ENCODE measurements at places on chromosomes 2 and 18.

GRCh38 chr2:183729380-183729779 lies 605.1 kb downstream of the NUP35 start:
- DNase-seq: no peak

DNA sequence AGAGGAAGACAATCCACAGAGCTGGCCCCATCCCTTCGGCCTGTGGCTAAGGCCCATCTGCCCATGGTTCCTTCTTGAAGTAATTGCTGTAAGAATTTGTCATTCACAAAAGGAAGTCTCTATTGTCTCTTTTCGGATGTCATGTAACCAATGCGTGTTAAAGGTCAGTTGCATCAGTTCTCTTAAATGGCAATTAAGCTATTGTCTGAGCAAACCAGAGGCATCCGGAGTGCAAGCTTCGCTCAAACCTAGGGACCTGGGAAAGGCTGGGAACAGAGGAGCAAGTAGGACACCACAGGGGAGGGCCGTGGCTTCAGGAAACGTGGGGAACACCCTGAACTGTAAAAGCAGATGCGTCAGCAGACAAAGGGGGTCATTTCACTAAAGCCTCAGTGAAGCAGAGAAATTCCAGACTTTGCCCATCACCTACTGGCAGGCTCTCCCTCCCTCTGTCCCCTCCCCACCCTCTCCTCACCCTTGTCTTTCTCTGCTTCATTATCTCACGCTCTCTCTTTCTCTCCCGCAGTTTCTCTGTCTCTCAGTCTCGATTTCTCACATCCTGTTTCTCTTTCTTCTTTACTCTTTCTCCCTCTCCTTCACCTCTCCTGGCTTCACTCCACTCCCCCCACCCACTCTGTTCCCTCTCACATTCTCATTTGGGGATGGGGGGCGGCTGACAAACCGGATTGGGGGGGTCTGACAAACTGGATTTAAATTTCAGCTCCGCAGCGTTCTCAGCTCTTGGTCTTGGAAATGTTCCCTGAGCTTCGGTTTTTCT lies 204.6 kb upstream of the TNP1 start:
- peak; percentile 60 for DNase-seq

GRCh38 chr2:68709421-68709911 lies 25.1 kb upstream of the ARHGAP25 start:
- DNase-seq: peak; percentile 15

GRCh38 chr2:94984964-94985575 lies 40.4 kb upstream of the MAL start:
- no peak for DNase-seq

DNA sequence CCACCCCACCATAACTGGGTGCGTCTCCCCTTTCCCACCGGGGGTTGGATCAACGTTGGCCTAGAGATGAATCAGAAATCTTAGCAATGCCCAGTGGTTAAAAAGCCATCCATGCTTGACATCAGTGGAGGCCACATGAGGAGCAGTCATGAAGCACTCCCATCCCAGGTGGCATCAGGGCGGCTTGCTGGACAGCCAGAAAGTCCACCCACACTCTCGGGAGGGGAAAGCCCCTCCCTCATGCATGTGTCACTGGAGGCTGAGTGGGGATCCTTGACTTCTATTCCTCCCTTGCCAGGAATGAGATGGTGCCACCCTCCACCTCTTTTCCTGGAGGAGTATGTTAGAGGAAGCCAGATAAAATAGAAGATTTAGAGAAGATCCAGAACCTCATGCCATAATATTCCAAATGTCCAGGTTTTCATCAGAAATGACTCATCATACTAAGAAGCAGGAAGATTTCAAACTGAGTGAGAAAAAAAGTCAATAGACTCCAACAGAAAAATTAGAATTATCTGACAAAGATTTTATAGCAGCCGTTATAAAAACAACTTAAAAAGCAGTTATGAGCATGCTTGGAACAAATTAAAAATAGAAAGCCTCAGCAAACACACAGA lies 507.1 kb upstream of the ID2 start:
- DNase-seq: no peak

DNA sequence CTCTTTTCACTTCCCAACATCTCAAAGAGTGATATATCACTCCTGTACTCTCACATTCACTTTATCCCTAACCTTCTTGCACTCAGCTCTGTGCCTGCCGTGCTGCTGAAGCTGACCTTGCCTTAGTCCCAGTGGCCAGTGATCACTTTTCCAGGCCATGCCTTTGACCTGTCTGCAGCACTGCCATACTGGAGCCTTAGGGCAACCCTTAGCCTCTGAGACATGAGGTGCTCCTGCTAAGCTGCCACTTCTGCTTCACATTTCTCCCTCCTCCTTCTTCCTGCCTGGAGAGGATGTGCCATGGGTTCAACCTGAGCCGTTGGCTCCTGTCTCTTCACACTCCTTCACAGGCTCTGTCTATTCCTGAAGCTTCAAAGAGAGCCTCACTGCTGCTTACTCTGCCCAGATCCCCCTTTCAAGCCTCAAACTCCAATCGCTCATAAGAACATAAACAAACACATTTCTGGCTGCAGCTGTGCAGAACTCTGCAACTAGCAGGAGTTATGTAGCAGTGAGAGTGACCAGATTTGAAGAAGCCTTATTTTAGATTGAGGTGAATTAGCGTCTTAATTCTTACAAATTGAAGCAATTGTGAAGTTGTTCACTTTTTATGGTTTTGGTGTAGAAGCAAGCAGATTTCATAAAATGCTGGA lies 716.2 kb upstream of the FANCL start:
- no peak for DNase-seq

- DNase-seq: no peak
These were observed 3.1 kb downstream of the GCG start for GRCh38 chr2:162148956-162149355.

GRCh38 chr2:111118981-111119821 lies 1.5 kb upstream of the BCL2L11 start:
- DNase-seq: peak; percentile 51

- peak; percentile 68 for DNase-seq
These were observed at the start of gene APCDD1 for GRCh38 chr18:10453806-10454680. Gene APCDD1 (plus strand): TSS chr18:10454635. CDS start chr18:10454982, 347 bp downstream.

DNA sequence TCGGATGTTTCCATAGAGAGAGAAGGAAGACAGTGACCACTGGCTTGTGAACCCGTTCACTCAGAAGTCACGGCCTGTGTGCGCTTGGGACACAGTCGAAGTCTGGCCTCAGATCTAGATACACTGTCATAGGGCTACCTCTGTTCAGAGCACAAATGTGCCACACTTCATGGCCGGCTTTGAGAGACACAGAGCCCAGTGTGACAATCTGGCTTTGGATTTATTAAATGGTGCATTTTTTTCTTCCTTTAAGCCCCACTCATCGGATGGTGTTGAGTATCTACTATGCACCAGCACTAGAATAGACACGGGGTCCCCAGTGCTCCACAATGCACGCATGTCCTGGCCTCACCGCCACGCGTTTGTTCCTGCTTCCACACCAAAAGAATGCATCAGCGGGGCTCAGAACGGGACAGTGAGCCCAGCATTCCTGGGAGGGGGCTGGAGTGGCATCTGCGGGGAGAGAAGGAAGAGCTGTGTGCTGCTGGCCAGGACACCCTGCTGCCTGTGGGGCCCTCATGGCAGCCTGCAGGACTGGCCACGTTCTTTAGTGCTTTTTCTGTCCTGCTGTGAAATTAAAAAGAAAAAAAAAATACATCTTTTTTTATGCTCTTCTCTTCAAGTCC lies 738.9 kb upstream of the SALL3 start:
- DNase-seq: no peak

- no peak for DNase-seq
These were observed 90.5 kb downstream of the NXPH2 start for GRCh38 chr2:138689705-138690104.

DNA sequence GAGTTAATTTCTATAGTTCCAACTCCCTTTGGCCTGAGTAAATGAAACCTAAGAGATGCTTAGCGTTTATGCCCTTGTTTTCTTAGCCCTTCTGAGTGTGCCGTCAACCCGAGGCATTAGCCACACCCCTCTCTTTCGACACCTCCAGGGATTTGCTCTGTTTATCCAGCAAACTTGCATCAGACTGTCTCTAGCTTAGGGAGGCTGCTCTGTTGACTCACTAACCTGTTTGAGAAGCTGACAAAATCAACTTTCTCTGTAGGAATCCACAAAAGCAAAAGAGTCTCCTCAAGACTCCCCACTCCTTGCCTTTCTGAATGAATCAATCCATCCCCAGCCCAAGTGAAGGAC lies 317.6 kb downstream of the TNS1 start:
- no peak for DNase-seq

DNA sequence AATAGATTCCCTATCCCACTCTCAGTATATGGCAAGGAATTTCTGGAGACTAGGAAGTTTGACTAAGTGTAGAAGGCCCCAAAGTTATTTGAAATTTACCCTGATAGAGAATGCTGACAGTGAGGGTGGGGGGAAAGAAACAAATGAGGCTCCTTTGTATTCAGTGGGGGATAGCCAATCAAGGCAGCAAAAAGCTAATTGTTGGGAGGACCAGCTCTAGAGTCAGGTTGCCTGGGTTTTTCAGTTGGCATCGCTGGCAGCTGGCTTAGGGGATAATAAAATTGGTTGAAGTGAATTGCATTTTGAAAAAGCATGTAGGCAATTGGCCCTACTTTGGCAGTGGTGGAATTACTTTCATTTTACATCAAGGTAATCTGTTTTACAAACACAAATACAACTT lies 79.4 kb upstream of the STAM2 start:
- DNase-seq: no peak

- DNase-seq: no peak
These were observed 9.8 kb upstream of the MREG start for GRCh38 chr2:216023055-216023648.

GRCh38 chr2:47815764-47816163 lies 32.8 kb downstream of the MSH6 start:
- DNase-seq: no peak

GRCh38 chr2:71671203-71671854 lies 218.0 kb downstream of the DYSF start:
- DNase-seq: no peak

- DNase-seq: no peak
These were observed 826.6 kb upstream of the POU3F3 start for GRCh38 chr2:104027321-104027720.

DNA sequence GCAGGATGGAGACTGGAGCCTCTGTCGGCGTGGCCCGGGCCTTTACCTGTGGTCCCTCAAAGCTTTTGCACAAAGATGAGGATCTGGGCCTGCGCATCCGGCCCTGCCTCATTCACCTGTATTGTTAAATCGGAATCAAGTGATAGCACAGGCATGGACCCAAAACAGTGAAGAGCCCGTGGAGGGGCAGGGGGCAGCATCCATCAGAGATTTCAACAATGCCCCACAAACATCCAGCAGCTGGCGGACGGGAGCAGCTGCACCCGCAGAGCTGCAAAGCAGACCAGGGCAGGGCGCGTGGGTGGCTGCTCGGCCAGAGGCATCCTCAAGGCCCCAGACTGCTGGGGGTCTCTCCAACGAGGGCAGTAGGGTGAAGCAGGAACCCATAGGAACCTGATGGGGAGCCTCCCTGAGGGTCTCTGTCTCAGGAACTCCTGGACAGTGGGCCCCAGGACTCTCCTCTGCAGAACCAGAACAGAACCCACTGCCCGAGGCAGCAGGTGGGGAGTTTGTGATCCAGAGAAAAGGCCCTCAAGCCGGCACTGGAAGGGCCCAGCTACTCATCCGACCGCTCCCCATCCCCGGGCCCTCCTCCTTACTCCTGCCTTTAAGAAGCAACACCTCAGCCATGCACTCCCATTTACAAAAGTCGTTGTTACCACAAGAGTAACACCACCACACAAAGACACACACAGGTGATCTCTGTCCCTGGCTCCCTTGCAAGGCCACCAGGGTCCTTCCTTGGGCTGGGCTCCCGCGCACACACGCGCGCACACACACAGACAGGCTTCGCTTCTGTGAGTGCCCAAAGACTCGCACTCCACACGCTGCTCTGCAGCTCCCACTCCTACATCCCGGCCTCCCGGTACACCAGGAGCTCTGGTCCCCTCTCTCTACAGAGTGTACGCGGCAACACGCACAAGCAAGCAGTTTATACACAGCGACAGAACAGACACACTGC lies 28.8 kb downstream of the HDAC4 start:
- DNase-seq: no peak

- DNase-seq: no peak
These were observed 867 bp downstream of the SF3B6 start for GRCh38 chr2:24075259-24075658.

DNA sequence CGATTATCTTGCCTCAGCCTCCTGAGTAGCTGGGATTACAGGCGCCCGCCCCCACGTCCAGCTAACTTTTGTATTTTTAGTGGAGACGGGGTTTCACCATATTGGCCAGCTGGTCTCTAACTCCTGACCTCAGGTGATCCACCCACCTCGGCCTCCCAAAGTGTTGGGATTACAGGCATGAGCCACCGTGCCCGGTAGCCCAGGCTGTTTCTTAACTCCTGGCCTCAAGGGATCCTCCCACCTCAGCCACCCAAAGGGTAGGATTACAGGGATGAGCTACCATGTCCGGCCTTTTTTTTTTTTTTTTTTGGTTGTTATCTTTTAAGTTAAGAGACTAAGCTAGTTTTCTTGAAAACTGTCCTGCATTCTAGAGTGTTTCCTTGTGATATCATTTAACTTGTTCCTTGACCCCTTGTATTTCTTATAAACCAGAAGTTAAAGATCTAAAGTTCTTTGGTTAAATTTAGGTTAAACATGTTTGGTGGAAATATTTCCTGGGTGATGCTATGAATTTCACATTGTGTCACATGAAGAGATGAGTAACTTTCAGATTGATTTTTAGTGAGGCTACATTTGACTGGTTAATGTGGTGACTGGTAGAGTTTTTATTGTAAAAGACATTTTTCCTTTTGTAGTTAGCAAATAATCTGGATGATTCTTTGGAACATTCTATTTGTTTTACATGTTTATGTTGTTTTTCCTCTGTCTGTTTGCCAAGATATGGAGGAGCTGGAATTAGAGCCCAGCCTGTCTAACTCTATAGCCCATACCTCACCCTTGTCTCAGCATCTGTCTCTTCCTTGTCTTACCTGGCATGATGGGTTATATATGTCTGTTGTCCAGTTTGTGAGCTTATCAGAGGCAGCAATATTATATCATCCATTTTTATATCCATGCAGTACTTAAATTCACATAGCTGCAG lies 5.2 kb downstream of the NCAPH start:
- DNase-seq: no peak
